Activated CD4-positive, alpha-beta T cell treated with anti-CD3 and anti-CD28 coated beads for 4 hours (primary cell): ENCODE measurements at places on chromosomes 2 and 18.

DNA sequence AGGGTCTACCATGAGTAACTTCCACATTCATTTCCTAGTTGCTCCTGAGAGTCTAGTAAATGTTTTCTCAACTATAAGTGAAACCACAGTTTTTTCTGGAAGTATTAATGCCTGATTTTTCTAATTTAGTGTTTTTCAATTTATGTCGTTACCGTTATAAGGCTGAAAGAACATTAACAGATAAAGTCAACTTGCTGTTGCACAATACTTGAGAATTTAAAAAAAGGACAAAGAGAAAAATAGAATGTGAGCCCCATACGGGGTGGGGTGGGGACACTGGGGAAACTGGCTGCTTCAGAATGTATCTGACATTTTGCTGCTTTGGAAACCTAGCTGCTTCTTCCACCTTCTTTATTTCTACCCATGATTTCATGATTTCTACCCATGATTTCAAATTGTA lies 26.2 kb downstream of the CNOT11 start:
- no peak for DNase-seq

- DNase-seq: no peak
These were observed 31.6 kb upstream of the ZNF804A start for GRCh38 chr2:184566716-184567115.

- DNase-seq: peak; percentile 53
These were observed 708 bp upstream of the RPIA start for GRCh38 chr2:88690591-88691338.

- no peak for DNase-seq
These were observed 95.2 kb downstream of the ZCCHC2 start for GRCh38 chr18:62617793-62618591.

DNA sequence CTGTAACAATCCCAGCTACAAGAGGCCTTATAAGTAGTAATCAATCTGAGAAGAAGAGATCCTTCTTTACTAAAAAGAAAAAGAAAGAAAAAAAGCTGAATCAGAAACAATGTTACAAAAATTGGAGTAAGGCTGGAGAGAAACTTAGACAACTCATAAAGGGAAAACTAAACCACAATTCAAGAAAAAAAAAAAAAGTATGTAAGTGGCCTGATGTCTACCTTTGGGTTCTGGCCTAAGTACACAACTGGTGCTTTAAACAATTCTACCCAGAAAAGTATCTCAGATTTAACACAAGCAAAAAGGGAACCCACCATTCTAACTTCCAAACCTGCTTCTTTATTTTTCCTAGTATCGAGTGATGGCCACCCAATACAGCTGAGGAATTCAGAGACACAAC lies 45.3 kb downstream of the ZNF521 start:
- DNase-seq: no peak

DNA sequence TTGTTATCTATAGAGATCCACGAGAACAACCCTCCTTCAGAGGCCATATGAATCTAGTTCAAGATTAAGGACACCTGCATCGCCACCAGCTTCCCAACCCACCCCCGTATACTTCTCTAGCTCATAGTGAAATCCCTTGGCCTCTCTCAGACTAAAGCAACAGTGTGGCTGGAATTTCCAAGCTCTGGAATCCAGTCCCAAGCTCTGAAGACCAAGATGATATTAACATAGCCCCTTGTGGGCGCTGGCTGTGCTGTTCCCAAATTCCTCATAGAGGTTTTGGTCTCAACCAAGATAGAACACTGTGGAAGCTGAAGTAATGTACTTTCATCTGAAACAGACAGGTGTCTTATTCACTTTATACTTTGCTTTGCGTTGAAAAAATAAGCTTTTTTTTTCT lies 139.6 kb downstream of the MAP2 start:
- no peak for DNase-seq

- no peak for DNase-seq
These were observed 49.5 kb downstream of the CAPN13 start for GRCh38 chr2:30757749-30758148.

GRCh38 chr2:71332435-71332796 lies 834 bp downstream of the ZNF638 start:
- DNase-seq: no peak

DNA sequence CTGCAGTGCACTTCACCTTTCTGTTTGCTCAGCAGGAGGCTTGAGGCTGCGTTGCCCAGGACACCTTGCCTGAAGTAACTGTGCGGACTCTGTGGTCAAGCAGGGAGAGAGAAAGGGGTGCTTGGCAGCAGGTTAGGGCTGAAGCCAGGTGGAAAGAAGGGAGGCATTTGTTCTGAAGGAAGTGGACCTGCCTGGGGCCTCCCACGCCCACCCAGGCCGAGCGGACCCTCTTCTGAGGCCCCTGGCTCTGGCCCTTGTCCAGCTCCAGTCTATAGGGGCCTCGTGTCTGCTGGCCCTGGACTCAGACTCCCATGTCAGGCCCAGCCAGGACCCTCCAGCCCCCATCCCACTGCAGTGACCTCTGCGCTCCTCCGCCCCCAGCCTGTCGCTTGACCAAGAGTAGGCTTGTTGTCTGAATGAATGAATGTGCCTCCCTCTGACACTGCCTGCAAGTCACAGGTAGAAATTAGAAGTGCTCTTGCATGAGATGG lies 2.5 kb downstream of the SNED1 start:
- DNase-seq: no peak

GRCh38 chr2:163983911-163984310 lies 248.1 kb upstream of the FIGN start:
- DNase-seq: no peak

- DNase-seq: no peak
These were observed 11.1 kb downstream of the TET3 start for GRCh38 chr2:73995810-73996209.

DNA sequence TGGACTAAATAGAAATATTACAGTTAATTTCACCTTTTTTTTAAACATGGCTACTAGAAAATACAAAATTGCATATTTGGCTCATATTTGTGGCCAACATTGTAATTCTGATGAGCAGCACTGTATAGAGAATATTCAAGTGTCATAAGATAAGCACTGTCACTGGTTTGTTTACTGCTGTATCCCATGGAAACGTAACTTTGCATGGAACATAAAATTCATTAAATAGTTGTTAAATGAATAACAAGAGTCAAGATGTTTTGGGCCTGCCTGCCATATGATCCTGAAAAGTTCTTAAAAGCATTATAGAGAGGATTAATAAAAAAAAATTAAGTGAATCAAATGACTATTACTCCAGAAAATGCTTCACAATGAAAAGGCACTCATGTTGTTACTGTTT lies 763.7 kb upstream of the CRIM1 start:
- DNase-seq: no peak

DNA sequence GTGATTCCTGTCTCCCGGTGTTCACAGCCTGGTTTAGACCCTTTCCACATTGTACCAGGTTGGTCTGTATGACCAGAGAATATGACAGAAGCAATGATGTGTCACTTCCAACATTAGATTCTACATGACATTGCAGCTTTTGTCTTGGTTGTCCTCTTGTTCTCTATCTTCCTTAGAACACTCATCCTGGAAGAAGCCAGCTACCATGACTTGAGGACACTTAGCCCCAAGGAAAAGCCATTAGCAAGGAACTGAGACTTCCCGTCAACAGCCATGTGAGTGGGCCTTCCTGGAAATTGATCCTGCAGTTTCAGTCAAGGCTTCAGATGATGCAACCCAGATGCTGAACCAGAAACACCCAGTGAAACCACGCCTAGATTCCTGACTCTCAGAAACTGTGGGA lies 143.3 kb downstream of the MREG start:
- no peak for DNase-seq

- no peak for DNase-seq
These were observed 91.5 kb upstream of the MYT1L start for GRCh38 chr2:2422621-2423020.

GRCh38 chr2:132873738-132874137 lies 203.7 kb upstream of the LYPD1 start:
- DNase-seq: no peak

DNA sequence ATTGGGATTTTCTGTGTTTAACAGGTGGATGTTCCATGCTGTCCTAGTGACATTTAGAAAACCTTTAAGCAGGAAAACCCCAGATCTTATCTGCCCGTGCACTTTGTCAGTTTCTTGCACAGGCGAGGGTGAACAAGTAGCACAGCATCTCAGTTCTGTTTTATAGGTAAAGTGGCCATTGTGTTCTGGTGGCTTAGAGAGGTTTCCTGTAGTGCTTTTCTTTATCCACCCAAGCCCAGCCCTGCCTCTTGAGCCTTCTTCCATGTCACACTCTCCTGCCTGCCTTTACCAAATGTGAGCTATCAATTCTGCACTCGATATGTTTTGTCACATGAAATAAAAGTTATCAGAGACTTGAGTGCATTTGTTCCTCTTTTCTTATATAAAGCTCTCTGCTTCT lies 135.3 kb upstream of the NOSTRIN start:
- no peak for DNase-seq

DNA sequence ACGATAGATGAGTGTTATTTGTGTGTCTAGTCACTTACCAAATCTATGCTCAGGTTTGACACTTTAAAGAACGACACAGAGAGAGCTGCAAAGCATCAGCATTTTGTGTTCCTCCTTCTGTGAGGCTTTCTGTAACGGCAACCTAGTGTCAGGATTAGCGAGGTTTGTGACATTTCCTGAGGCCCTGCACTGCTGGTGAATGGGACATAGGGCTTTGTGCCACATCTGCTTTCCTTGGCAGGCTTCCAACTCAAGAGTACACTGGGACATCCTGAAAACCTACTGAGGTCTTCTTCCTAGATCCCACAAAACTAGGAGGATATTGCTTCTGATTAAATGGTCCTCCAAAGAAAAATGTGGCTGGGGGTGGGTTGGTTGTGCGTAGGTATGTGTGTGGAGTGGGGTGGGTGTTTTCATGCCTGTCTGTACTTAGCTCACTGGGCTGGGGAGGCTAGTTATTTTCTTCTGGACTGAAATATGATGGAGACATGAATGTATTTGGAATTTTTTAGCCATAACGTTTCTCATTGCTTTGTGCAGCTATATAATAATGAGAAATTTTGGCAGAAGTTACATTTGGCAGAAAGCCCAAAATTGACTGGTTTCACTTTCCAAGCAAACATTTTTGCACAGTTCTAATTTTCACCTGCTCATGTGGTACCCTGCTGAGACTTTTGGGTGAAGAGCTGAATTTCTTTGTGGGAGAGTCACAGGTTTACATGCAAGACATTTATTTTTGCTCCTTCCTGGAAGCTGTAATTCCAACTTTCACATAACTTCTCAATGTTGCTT lies 308.4 kb downstream of the XIRP2 start:
- DNase-seq: no peak

DNA sequence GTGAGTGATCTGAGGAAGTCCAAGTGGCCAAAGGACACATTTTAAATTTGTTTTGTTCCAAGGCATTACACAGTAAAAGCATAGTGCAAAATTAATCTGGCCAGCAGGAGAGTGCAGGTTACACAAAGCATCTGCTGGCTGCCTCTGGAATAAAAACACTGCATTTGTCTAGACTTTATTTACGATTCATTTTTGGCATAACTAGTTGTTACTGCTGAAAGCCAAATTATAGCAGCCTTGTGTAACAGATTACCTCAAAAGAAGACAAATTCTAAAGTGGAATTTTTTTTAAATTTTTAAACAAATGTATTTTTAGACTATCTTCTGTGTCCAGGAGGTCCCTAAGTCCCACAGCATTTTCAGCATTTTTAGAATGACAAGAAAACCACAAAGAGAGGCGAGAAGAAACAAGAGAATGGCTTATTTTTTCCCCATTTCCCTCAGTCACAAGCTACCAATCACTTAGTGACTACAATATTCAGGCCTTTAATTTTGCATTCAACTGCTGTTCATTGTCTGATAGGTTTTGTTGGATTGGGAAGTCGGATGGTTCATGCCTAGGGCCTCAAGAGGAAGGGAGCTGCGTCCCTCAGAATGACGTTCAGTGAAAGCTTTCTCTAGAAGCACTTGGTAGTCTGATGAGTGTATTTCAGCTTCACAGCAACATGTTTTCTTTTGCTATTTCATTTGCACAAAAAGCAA lies 46.0 kb downstream of the TMEFF2 start:
- DNase-seq: no peak

DNA sequence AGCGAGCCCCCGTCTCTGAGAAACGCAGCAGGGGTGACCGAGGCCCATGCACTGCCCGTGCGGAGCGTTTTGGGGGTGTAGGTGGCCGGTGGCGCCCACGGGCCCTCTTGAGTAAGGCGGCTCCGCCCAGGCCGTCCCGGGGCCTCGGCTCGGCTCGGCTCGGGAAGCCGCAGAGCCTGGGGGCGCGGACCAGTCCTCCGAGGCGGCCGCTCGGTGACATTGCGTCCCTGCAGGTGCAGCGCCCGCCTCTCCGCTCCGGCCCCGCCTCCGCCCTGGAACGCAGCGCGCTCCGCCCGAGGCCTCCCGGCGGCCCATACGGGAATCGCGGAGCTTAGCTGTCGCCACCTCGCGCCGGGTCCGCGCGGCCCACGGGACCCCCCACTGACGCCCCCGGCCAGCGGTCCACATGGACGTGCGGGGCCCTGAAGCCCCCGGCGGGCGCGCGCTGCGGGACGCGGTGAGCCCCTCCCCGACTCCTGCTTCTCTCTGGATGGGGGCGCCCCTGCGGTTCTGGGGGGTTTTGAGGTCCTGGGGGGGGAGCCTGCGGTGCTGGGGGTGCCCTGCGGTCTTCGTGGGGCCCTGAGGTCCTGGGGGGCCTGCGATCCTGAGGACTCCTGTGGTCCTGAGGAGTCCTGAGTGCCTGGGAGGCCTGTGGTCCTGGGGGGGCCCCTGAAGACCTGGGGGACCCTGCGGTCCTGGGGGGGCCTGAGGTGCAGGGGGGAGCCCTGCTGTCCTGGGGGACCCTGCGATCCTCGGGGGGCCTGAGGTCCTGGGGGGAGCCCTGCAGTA lies at the start of gene HSBP1L1:
Gene HSBP1L1 (plus strand): TSS at position 314 of the 789 bp plus-strand sequence. CDS start 93 bp downstream, at position 407.
- peak; percentile 50 for DNase-seq

DNA sequence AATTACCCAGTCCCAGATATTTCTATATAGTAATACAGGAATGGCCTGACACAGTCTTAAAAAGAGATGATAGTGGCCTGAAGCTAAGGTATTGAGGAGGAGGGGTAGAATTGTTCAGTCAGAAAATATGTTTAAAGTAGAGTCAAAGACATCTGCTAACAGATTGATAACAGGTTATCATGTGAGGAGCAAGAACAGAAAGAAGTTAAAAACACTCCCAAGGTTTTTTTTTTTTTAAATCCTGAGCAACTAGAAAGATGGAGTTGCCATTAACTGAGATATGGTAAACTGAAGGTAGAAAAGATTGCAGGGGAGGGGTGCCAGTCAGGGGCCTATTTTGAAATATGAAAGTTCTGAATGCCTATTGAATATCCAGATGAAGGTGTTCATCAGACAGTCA lies 43.1 kb downstream of the SP3 start:
- no peak for DNase-seq

DNA sequence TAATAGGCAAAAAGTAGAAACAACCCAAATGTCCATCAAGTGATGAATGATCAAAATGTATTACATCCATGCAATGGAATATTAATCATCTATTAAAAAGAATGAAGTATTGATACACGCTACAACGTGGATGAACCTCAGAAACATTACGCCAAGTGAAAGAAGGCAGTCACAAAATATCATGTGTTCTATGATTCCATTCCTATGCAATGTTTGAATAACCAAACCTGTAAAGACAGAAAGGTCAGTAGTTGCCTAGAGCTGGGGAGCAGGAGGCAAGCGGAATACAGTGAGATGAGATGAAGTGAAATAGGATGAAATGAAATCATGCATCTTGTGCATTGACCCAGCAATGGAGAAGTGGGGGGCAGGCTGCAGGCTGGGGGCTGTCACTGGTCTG lies 17.9 kb upstream of the COL6A3 start:
- DNase-seq: no peak

- DNase-seq: no peak
These were observed 16.4 kb upstream of the LCT start for GRCh38 chr2:135853401-135853800.

GRCh38 chr2:207107551-207107950 lies 58.2 kb downstream of the KLF7 start:
- DNase-seq: no peak

- DNase-seq: no peak
These were observed 397.9 kb upstream of the RGPD4 start for GRCh38 chr2:107428781-107429180.
